ENCODE measurements at places on chromosomes 2 and 18.

- DNase-seq = no peak
Observed at GRCh38 chr2:162838136-162838497, 450 bp downstream of the KCNH7 start.

DNA sequence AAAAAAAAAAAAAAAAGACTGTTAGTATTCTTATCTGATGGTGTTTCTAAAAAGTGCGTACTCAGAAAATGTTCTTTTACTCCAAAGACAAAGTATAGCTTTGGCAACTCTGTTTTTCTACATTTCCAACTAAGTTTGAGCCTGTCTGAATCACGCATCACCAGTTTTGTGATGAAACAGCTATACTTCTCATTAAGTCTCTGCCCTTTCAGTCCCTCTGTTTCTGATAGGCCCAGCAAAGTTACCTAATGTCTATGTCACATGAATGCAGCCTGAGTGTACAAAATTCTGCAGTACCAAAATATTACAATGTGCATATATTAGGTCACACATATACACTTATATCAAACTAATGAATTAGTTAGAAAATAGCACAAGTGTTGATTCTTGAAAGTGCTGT is 22.4 kb downstream of the TWSG1 start:
- DNase-seq = no peak

DNA sequence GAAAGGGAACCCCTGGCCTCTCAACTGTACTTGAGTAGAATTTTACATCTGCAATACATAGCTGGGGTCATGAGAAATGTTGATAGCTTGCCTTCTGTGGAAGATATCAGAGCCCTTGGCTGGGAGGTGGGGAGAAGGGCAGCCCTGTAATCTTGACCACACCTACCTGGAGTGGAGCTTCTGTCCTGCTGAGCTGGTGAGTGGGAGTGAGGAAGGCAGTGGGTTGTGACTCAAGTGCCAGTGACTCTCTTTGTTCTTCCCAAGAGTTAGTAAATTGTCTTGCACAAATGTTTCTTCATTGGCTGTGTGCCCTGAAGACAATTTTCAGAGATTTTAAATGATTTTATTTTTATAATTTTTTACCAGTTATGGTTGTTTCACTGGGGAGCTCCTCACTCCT is 277.3 kb downstream of the MBD5 start:
- DNase-seq = no peak

GRCh38 chr2:16168506-16169264 is 228.3 kb downstream of the MYCN start:
- no peak for DNase-seq

- no peak for DNase-seq
Observed at GRCh38 chr2:99422599-99422998, 67.2 kb downstream of the REV1 start.

DNA sequence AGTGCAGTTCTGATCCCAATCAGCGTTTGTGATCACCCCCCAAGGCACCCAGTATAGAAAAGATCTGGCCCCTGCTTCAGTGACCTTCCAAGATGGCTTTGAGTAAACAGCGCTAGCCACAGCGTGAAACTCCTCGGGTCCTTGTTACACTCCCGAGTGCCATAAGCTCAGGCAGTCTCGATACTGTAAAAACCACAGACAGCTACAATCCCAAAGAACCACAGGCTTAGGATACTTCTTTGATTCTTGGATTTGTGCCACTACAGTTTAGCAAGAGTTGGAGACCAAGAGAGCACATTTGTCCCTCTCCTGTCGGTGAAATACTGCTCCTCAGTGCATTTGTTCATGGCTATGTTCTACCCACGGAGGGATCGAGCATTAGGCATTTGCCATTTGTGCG is 352.5 kb upstream of the ZNF521 start:
- no peak for DNase-seq

DNA sequence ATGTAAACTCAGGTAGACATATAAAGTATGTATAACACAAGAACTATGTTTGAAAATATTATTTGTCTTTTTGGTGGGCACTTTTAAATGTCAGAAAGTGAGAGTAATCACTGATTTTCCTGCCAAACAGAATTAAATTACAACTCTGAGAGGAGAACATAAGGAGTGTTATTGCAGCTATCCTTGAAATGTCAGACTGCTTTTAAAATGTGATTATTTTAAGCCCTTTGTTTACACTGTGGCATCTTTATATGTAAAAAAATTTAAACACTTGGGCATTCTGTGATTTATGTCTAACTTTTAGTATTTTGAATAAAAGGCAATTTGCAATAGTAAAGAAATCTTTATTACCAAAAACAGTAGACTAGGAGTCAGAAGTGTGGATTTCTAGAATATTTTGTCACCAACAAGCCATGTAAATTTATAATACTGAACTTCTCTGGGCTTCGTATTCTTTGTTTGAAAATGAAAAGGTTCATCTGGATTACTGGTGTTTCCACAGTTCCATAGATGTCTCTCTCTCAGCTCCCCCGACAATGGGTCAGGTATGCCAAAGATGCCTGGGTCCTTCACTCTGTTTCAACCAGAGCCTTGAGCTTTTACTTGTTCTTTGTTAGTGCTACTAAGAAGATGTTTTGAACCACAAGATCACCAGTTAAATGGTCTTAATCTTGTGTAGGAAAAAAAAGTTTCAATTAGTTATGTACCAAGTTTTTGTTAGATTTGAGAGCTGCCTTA is 38.8 kb downstream of the GULP1 start:
- no peak for DNase-seq

DNA sequence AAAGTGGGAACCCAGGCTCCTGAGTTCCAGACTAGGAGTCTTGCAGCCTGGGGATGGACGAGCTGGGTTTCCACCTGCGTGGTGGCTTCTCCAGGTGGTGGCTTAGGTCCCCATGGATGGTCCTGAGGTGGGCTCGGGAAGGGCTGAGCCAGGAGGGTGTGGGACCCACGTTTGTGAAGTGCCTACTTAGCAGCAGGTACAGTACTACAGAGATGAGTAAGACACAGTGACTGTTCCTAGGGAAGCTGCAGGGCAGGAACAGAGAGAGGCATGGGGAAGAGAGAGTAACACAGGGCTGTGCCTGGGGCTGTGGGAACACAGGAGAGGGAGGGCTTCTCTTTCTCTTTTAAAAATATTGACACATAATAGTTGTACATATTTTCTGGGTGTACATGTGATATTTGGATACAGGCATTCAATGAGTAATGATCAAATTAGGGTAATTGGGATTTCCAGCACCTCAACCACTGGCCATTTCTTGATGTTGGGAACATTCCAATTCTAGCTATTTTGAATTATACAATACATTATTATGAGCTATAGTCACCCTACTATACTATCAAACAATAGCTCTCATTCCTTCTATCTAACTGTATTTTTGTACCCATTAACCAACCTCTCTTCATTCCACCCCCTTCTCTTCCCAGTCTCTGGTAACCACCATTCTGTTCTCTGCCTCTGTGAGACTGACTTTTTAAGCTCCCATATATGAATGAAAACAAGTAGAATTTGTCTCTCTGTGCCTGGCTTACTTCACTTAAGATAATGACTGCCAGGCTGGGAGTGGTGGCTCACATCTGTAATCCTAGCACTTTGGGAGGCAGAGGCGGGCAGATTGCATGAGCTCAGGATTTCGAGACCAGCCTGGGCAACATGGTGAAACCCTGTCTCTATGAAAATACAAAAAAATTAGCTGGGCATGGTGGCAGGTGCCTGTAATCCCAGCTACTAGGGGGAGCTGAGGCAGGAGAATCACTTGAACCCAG is 15.0 kb downstream of the TOGARAM2 start:
- no peak for DNase-seq

- DNase-seq = no peak
Observed at GRCh38 chr2:47301277-47301618, 101.7 kb upstream of the MSH2 start.

- no peak for DNase-seq
Observed at GRCh38 chr2:194345347-194345746, 1311.7 kb upstream of the SLC39A10 start.

- no peak for DNase-seq
Observed at GRCh38 chr18:36901277-36901701, 72.4 kb downstream of the KIAA1328 start.

- no peak for DNase-seq
Observed at GRCh38 chr2:108575132-108575966, 41.1 kb downstream of the LIMS1 start.

- no peak for DNase-seq
Observed at GRCh38 chr2:7225848-7226247, 308.6 kb downstream of the RNF144A start.

DNA sequence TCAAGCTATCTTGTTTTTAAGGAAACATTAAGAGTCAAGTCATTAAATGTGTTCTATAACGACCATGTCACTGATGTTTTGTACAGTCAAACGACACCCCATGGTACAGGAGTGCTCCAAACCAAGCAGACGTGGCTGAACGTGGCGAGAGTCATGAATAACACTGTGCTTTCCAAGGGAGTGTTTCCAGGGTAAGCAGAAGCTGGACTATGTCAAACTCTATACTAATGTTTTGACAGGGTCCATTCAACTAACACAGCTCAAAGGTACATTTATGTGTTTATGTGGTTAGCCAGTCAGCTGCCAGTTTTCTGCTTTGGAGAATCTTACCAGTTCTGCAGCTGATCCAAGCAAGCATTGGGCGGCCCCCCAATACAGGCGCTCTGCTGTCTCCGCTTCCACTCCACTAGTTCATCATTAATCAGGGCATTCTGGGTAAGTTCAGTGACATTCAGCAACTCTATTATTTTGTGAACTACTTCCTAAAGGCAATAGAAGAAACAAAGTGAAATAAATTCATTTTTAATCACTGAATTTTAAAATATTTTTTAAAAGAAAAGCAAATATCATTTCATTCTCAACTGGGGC is 16.4 kb downstream of the STAT1 start:
- DNase-seq = no peak

DNA sequence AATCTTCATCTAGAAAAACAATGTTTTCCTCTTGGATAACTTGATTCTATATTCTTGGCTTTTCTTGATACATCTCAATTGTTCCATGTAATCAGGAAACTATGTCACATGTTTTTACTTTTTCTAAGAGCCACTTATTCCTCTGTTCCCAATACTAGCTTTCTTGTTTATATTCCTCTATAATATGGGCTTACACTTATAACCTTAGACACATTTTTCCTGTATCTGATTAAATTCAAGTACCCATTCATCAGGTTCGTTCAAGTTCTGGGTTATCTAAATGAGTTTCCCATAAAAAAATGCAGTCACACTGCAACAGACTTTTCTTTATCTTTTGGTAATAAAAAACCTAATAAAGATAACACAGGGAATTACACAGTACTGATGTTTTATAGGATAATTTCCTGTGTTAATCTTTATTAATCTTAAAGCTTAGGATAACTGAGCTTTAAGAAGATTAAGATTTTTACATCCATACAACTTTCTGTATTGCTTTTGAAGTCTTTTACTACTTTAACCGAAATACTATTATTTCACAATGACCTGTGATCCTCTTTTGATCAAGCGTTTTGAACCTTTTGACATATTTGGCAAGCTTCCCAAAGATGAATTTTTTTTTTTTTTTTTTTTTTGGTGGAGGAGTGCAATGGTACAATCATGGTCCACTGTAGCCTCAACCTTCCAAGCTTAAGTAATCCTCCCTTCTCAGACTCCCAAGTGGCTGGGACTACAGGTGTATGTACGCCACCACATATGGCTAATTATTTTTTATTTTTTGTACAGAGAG is 44.3 kb upstream of the C2orf66 start:
- no peak for DNase-seq

GRCh38 chr18:36494160-36494437 is 196.6 kb downstream of the FHOD3 start:
- DNase-seq = no peak

- no peak for DNase-seq
Observed at GRCh38 chr2:23604731-23605130, 219.8 kb downstream of the KLHL29 start.

GRCh38 chr2:188979187-188980114 is 5.3 kb downstream of the COL3A1 start:
- DNase-seq = no peak

DNA sequence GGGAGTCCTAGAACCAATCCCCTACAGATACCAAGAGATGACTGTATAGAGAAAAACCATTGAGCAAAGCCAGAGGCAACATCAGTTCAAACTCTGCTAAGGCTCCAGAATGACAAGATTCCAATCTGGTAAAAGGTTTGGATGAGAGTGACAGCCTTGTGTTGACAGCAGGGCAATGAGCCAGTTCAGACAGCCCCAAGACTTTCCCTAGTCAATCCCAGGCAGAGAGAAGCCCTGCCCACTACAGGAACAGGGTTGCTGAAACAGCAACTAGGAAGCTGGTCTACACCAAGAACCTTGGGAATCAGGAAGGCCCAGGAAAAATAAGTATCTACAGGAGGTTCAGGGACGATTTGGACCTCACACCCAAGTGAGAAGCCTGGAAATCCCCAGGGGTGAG is 3.3 kb downstream of the PSTPIP2 start:
- DNase-seq = no peak

GRCh38 chr2:122704109-122704563 is 948.7 kb downstream of the TSN start:
- no peak for DNase-seq

- DNase-seq = no peak
Observed at GRCh38 chr2:239339241-239339640, 61.6 kb downstream of the HDAC4 start.

GRCh38 chr2:124187948-124188347 is 162.9 kb downstream of the CNTNAP5 start:
- DNase-seq = no peak

DNA sequence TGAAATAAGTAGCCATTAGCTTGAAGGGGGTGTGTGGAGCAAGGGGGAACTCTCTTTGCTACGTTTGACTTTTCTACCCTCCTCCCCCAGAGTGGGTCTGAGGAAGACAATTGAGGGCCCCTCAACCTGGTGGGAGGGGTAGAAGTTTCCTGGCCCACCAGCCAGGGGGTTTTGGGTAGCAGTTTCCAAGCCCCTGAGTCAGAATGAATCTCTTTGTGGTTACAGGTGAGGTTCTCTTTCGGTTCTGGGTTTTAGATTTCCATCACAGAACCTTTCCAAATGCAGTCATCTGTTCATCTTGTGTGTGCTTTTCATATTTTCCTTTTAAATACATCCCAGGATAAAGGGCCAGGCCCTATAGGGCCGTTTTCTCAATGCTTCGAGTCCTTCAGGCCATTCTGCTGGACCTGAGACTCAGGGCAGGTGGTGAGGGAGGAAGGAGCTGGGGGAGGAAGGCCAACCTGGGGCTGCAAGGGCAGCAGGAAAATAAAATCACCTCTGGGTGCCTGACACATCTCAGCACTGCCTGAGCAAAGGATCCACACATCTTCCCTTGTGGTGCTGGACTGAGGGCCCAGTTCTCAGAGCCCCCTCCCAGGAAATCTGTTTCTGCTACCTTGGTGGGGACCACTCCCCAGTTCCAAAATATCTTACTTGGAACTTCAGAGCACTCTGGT is 4.7 kb downstream of the LBH start:
- no peak for DNase-seq

DNA sequence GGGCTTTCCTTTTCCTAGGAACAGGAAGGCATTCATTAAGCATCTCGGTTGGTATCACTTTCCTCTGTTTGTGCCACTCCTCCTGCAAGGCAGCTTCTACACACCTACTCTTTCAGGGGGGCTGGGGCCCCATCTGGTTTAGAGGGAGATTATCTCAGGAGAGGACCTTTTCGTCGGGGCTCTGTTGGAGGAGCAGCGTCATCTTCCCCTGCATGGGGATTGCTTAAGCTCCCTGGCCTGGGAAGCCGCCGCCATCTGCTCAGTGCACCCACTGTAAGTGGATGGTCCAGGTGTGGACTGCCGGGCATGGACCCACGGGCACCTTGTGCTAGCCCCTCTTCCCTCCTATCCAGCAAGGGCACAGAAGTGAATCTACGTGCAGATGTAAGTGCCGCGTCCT is 355.3 kb upstream of the SMIM21 start:
- DNase-seq = no peak
